ENCODE measurements at places on chromosomes 1 and 21.
A peak's percentile ranks its signal among the peaks of the same experiment; 100 is the strongest.

GRCh38 chr1:53608676-53609075, 130.3 kb downstream of the GLIS1 start:
- DNase-seq: no peak

- DNase-seq: peak; percentile 37
These were observed 28.3 kb downstream of the GADD45A start for GRCh38 chr1:67713057-67713846.

- DNase-seq: no peak
These were observed 327.1 kb downstream of the PBX1 start for GRCh38 chr1:164886101-164886500.

GRCh38 chr21:31991356-31992331, 118.8 kb downstream of the HUNK start:
- DNase-seq: no peak

DNA sequence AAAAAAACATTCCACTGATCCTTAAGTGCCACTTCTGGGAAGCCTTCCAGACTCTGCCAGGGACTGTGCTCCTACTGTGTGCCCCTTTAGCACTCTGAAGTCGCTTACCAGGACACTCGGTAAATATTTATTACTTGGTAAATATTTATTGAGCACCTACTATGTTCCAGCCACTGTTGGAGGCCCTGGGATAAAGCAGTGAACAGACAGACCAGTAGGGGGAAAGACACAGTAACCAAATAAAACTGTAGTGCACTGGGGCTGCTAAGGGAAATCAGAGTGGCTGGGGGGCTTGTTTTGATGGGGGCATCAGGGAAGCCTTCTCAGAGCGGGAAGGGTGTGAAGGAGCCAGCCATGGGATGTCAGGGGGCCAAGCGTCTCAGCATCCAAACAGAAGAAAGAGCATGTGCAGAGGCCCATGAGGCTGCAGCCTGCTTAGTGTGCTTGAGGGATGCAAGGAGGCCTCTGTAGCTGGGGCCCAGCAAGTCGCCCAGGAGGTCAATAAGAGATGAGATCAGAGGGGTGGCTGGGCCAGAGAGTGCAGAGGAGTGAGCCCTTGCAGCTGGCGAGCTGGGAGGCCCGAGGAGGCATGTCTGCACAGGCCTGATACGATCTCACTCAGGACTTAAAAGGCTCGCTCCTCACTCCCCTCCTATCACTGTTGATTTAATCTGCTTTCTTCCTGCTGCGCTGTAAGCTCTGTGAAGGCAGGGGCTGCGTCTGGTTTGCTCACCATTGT, 28.6 kb downstream of the KAZN start:
- no peak for DNase-seq

- DNase-seq: no peak
These were observed 3.6 kb upstream of the COL11A1 start for GRCh38 chr1:103111926-103112325.

Data from AG04450 (cell line).